ENCODE measurements at places on chromosomes 1 and 21. TPM values are rescaled to one million over a fixed set of nuclear protein-coding genes. Genes with fewer than 3 reads are reported as not detected.

KNCN gene
- not detected for total RNA-seq

FCRL6 gene
- total RNA-seq: not detected

ADAMTSL4 gene
- 2.8 TPM for total RNA-seq

ANGPTL7 gene
- not detected for total RNA-seq

SNIP1 gene
- 17.4 TPM for total RNA-seq

GCSAML gene
- under 0.01 TPM for total RNA-seq

SLC45A3 gene
- 1.4 TPM for total RNA-seq

LEFTY1 gene
- not detected for total RNA-seq

SPRR2E gene
- 21.5 TPM for total RNA-seq

SLC9C2 gene
- total RNA-seq: not detected

PBX1 gene
- total RNA-seq: 18.7 TPM

GOLT1A gene
- 0.71 TPM for total RNA-seq

CFHR1 gene
- total RNA-seq: not detected

NBPF6 gene
- total RNA-seq: under 0.01 TPM

PLEKHN1 gene
- 4.4 TPM for total RNA-seq

ZBTB8A gene
- 10.6 TPM for total RNA-seq

OR10Z1 gene
- total RNA-seq: not detected

GJA9 gene
- total RNA-seq: under 0.01 TPM

VHLL gene
- total RNA-seq: not detected

CDC73 gene
- total RNA-seq: 37.2 TPM

CDKN2C gene
- total RNA-seq: 0.36 TPM

B3GALT5 gene
- 0.36 TPM for total RNA-seq
